ENCODE measurements at places on chromosomes 16 and 17. TPM values are rescaled to one million over a fixed set of nuclear protein-coding genes. Genes with fewer than 3 reads are reported as not detected.

IL34 gene
- polyA plus RNA-seq, result 0.45 TPM

KRT23 gene
- 0.09 TPM for polyA plus RNA-seq

G6PC3 gene
- polyA plus RNA-seq, result 115 TPM

CRISPLD2 gene
- polyA plus RNA-seq, result 109 TPM

TEX19 gene
- not detected for polyA plus RNA-seq

NPIPB8 gene
- 0.23 TPM for polyA plus RNA-seq

GFAP gene
- polyA plus RNA-seq, result 0.13 TPM

DHRS7C gene
- polyA plus RNA-seq, result not detected

KRT20 gene
- not detected for polyA plus RNA-seq

TMEM204 gene
- 42.4 TPM for polyA plus RNA-seq

PYDC1 gene
- polyA plus RNA-seq, result not detected

KRTAP4-3 gene
- not detected for polyA plus RNA-seq

KRTAP4-1 gene
- polyA plus RNA-seq, result 0.12 TPM

PVALEF gene
- polyA plus RNA-seq, result not detected

KRT34 gene
- polyA plus RNA-seq, result 151 TPM

PIRT gene
- polyA plus RNA-seq, result not detected

PRDM7 gene
- not detected for polyA plus RNA-seq

YBX2 gene
- polyA plus RNA-seq, result 0.11 TPM

SCGB1C2 gene
- polyA plus RNA-seq, result not detected

NSMCE1 gene
- 31.7 TPM for polyA plus RNA-seq

HOXB1 gene
- polyA plus RNA-seq, result not detected

ANKRD13B gene
- polyA plus RNA-seq, result 3.1 TPM

TEKT5 gene
- not detected for polyA plus RNA-seq

UTS2R gene
- not detected for polyA plus RNA-seq

ASGR2 gene
- polyA plus RNA-seq, result not detected

MAZ gene
- 105 TPM for polyA plus RNA-seq

TBC1D24 gene
- 6.0 TPM for polyA plus RNA-seq

SPATA32 gene
- polyA plus RNA-seq, result not detected

PERCC1 gene
- polyA plus RNA-seq, result not detected

MTSS2 gene
- 86.4 TPM for polyA plus RNA-seq

HIC1 gene
- 15.1 TPM for polyA plus RNA-seq

EFCAB13 gene
- 0.93 TPM for polyA plus RNA-seq

CRYBA1 gene
- not detected for polyA plus RNA-seq

KCNJ16 gene
- polyA plus RNA-seq, result not detected

TBC1D3K gene
- polyA plus RNA-seq, result not detected

Measured in BJ (cell line).